ENCODE measurements at places on chromosomes 7 and 10.

DNA sequence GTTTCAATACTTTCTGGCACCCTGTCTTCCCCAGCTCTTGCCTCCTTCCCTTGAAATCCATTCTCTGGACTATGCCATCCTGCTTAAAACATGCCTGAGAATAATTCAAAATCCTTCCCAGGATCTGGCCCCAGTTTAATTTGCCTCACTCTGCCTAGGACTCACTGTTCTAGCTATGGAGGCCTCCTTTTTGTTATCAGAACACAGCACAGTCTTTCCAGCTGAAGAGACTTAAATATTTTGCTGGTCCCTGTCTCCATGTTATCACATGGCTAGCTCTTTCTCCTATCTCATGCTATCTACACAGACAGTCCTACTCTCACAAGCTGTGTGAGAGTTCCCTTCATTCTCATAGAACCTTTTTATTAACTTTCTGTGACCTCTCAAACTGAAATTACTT, 194.8 kb downstream of the RNLS start:
- DNase-seq: no peak

GRCh38 chr7:16838891-16839290, 34.1 kb upstream of the AGR2 start:
- DNase-seq: no peak

DNA sequence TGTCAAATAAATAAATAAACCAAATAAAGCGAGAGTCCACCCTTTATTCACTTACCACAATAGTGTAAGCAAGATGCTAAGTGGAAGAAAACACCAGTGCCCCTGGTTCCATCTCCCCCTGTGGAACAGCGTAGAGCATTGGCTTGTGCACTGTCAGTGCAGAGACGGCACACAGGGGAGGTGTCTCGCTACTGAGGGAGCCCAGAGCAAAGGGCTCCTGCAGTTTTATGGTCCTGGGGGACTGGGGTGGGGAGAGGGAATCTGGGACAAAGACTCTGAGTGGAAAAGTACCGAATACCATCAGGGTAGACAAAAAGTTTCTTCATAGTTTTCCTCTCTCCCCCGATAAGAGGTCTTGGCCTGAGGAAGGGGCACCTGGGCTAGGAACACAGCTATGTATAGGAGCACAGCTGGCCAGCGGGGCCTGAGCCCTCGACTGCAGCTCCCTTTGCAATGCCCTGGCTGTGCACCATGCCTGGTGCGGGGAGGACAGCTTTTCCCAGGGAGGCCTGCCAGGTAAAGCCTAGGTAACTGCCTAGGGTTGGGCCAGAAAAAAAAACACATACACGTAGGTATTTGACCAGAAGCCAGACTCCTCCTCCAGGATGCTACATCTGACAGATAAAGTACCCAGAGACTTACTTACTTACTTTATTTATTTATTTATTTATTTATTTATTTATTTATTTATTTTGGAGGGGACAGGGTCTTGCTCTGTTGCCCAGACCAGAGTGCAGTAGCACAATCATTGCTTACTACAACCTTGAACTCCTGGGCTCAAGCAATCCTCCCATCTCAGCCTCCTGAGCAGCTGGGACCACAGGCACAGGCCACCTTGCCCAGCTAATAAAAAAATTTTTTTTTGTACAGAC, 88.8 kb upstream of the KIF5B start:
- DNase-seq: no peak

DNA sequence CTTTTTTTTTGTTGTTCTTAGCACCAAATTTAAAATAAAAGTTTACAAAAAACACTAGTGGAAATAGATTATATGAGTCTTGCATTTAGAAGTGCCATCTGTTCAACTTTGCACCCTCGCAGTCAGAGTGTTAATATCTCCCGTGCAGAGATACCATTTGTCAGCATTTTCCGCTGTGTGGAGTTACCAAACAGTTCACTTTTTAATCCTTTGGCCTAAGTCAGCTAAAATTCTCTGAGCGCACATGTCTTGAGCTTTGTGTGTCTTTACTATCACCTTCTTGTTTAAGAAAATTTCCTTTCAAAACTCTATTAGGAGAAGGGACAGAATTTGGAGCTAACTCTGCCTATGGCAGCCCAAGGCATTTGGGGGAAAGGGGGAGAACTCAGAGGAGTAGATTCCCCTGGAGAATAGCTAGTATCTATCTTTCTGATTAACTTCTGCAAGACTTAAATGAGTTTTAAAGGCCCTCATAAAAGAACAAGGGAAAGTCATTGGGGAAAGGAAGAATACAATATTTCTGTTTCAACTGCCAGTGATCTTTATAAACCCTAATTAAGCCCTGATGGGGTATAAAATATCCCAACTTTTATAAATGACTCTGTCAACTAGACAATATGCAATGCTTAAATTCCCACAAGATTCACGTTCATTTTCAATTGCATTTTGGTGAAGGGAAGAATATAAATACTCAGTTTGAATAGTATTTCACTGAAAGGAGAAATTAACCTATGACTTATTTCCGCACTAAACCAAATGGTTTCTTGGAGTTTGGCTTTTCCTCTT, 114.9 kb upstream of the RAB11FIP2 start:
- DNase-seq: no peak

GRCh38 chr10:112723876-112724275, 226.2 kb upstream of the TCF7L2 start:
- DNase-seq: no peak

DNA sequence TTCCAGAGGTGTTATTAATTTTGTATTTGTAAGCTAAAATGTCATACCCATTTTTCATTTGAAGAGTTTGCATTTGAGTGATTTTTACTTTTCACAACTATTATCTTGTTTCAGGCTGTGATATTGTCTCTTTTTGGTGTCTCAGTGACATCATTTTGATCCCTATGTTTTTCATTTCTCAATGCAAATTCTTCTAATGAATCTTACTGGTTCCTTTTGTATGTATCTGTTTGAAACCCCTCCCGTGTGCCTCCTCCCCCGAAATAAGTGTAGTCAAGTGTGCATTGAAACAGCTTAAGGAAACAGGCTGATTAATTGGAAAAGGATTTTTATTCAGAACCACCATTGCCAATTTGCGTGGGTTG, 77.8 kb downstream of the SHH start:
- DNase-seq: no peak

DNA sequence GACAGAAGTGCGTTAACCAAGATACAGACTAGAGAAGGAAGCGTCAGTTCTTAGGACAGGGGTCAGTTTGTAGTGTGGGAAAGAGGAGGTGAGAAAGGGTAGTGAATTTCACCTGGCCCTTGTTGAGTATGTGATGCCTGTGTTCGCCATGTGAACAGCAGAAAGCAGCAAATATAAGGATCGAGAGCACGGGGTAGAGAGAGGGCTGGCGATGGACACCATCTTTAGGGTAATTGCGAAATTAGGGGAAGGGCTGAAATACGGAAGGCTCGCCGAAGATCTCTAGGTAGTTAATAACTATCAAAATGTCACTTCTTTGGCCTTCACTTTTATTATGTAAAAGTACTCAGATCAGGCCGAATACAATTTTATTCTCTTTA, 6.2 kb upstream of the MEST start:
- DNase-seq: no peak

- no peak for DNase-seq
These were observed 31.4 kb downstream of the CASP7 start for GRCh38 chr10:113711142-113711541.

DNA sequence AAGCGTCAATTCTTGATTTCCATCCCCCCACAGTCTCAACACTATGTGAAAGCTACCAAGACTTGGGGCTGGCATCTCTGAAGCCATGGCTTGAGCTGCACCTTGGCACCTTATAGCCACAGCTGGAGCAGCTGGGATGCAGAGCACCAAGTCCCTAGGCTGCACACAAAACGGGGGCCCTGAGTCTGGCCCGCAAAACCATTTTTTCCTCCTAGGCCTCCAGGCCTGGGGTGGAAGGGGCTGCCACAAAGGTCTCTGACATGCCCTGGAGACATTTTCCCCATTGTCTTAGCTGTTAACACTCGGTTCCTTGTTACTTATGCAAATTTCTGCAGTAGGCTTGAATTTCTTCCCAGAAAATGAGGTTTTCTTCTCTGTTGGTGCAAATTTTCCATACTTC, 89.8 kb upstream of the GNAI1 start:
- DNase-seq: no peak

All from Caki2 (cell line).